ENCODE measurements at places on chromosomes 13 and 19.

- DNase-seq, result peak; percentile 76
Measured at GRCh38 chr19:41597600-41598041, 21.7 kb downstream of the CEACAM21 start.

- no peak for DNase-seq
Measured at GRCh38 chr13:85166891-85167290, 632.3 kb downstream of the SLITRK6 start.

DNA sequence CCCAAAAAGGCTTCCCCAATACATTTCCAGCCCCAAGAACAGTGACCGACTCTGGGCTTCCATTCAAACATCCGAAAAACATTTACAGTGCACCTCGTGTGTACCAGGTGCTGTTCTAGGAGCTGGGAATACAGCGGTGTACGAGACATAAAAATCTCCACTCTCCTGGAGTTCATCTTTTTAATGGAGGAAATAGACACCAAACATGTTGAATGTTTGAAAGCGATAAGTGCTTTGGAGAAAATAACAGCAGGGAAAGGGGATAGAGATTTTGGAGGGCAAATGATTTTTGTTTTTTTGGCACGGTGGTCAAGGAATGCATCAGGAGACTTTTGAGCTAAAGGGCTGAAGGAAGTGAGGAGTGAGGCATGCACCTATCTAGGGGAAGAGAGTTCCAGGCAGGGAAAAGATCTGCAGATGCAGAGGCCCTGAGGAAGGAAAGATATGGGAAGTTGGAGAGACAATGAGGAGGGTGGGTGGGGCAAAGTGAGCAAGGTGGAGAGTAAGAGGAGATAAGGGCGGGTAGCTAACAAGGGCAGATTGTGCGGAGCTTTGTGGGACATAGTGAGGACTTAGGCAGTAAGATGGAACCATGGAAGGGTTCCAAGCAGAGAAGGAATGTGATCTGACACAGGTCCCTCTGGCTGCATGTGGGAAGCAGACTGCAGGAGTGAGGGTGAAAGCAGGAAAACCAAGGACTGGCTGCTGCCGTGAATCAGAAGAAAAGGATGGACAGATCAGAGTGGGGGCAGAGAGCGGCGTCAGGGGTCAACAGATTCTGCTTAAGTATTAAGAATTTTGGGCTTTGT, 703 bp upstream of the FBL start:
- peak; percentile 18 for DNase-seq

- no peak for DNase-seq
Measured at GRCh38 chr13:71219698-71220415, 647.1 kb downstream of the DACH1 start.

All from cardiac muscle cell (in vitro differentiated cells and primary cell).